ENCODE measurements at places on chromosomes 11 and 22.

DNA sequence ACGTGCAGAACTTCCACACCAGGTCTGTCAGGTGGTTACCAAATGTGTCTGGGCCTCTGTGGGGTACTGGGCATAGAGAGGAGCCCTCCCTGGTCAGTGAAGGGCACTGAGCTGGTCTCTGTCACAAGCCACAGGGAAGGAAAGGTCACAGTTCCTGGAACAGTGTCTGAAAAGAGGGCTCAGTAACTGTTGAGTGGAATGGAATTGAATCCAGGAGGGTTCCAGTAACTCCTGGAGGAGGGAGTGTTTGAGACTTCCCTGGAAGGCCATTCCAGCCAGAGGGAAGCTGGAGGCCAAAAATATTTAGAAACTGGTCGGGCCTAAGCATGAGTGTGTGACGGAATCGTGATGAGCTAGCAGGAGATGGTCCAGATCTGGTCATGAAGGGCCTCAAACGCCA lies 7.9 kb downstream of the ACTN3 start:
- no peak for DNase-seq

- no peak for DNase-seq
These were observed 14.0 kb downstream of the SHANK2 start for GRCh38 chr11:71238285-71238875.

DNA sequence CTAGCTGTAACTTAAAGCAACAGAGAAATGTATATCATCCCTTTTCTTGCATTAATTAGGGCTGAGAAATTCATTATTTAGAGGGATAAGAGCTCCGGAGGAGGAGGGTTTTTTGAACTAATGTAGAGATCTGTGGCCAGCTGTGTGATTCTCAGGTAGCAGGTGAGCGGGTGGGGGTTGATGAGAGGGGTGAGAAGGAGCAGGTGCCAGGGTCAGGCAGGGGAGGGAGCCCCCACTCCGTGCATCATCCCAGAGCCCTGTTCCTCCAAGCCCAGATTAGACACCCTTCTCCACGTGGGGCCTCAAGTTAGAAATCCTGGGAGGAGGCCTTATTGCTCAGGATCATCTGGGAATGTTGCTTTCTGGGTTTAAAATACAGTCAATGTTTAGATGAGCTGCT lies 24.9 kb downstream of the ZBTB16 start:
- no peak for DNase-seq

DNA sequence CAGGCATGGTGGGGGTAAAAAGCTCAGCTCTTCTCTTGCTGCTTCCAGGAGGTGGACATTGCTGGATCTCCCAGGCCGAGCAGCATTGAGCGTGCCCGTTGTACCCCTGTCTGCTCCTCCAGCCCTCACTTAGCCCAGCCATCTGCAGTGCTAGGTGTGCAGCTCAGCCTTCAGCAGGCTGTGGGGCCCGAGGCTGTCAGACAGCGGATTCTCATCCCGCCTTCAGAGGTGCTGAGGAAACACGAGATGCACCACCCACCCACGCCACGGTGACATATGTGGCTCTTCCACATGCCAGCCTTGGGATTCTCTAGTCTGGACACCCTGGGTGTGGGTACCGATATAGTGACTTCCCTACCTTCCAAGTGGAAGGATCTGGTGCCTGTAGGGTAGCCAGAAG lies 48.9 kb upstream of the NECTIN1 start:
- no peak for DNase-seq

DNA sequence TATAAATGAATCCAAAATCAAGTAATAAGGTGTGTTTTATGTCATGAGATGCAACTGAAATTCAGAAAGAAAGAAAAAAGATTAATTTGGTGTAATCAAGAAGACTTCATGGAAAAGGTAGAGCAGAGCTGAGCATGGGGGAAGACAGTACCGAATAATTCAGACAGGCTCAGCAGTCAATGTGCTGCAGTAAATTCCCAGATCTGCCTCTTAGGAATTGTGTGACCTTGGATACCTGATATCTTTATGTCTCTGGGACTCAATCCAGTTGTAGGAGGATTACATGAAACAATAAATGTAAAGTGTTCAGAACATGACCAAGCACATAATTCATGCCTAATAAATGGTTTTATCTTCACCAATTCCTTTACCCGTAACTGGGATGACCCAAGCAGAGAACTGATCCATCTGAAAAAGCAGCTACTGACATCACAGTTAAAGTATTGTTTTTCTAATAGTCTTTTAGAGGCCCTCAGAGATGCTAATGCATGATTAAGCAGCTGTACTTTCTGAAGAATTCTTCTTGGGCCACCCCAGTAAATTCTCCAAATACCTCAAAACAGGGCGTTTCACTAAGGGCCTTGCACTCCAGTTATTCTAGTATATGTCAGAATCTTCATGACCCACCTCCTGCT lies 7.8 kb downstream of the MS4A12 start:
- no peak for DNase-seq

- DNase-seq = no peak
These were observed 114.4 kb downstream of the FBXO7 start for GRCh38 chr22:32589007-32589406.

Measured in activated CD4-positive, CD25-positive, alpha-beta regulatory T cell treated with anti-CD3 and anti-CD28 coated beads, Interleukin-2, amount 50 U/mL, for 16 hours (primary cell).